Fibroblast of lung (primary cell): ENCODE measurements at places on chromosomes 3 and 15. TPM values are rescaled to one million over a fixed set of nuclear protein-coding genes. Genes with fewer than 3 reads are reported as not detected.

Gene SPATA12
- total RNA-seq = not detected in 2 replicates

Gene STRC
- total RNA-seq = under 0.01 and 0.17 TPM in 2 replicates

Gene EIF5A2
- 14.6 and 14.7 TPM in 2 replicates for total RNA-seq

Gene SMAD6
- total RNA-seq = 8.7 and 8.9 TPM in 2 replicates

Gene ADAMTS9
- total RNA-seq = 1.8 and 2.1 TPM in 2 replicates

Gene USP50
- total RNA-seq = 0.17 TPM in 1 of 2 replicates, not detected in the other

Gene ZNF717
- total RNA-seq = 18.2 and 23.8 TPM in 2 replicates

Gene MEIS2
- 16.9 and 31.0 TPM in 2 replicates for total RNA-seq

Gene SI
- total RNA-seq = not detected in 2 replicates

Gene EPM2AIP1
- total RNA-seq = 10.5 and 12.9 TPM in 2 replicates

Gene SAMMSON
- total RNA-seq = under 0.01 TPM in 2 replicates

Gene ALG1L2
- total RNA-seq = 0.50 TPM in 1 of 2 replicates, not detected in the other
